ENCODE measurements at places on chromosomes 2 and 18.

- DNase-seq = no peak
Observed at GRCh38 chr2:12960671-12961070, 243.9 kb downstream of the TRIB2 start.

DNA sequence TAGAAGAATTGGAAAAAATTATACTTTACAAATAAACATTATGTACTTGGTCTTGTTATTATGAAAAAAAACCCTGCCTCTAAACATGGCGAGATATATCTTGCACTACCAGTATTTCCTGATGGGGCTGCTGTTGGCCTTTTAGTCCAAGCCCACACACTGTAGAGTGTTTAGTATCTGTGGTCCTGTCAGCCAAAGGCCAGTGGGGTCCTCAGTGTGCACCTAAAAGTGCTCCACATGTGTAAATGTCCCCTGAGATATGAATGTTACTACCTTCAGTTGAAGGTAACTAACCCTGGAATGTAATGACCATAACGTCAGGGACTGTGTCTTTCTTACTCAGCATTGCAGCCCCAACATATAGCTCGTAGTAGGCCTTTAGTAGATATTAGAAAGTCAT lies 71.1 kb upstream of the HK2 start:
- no peak for DNase-seq

DNA sequence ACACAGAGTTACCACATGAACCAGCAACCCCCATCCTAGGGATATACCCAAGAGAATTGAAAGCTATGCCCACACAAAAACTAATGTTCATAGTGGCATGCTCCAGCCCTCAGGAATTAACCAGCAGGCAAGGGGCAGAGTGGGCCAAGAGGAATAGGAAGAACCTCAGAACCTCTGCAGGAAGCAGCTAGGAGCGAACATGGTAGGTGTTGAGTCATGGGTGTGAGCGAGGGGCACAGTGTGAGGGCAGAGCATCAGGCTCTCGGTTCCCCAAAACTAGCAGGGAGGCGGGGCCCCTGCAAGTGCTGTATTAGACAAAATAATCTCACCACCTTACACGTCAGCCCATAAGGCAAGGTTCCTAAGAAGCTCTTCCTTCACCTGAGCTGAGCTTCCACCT lies 5.6 kb upstream of the RUFY4 start:
- no peak for DNase-seq

GRCh38 chr18:23237524-23238151 lies 102.4 kb downstream of the CABLES1 start:
- DNase-seq = peak; percentile 20

DNA sequence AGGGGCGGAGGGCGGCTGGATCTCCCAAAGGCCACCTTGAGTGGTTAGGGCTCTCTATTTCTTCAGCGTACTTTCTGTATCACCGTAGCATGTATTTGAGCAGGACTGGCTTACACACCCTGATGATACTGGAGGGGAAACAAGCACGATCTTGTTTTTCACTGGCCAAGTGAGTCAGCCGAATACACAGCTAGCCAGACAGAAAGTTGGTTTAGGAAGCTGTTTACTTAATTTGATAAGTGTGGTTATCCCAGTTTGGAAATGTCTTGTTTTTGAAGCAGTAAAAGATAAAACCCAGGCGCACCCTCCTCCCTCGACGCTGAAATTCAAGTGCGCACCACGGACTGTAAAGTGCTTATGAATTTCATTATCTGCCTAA lies 582 bp downstream of the RIOK3 start:
- DNase-seq = no peak

DNA sequence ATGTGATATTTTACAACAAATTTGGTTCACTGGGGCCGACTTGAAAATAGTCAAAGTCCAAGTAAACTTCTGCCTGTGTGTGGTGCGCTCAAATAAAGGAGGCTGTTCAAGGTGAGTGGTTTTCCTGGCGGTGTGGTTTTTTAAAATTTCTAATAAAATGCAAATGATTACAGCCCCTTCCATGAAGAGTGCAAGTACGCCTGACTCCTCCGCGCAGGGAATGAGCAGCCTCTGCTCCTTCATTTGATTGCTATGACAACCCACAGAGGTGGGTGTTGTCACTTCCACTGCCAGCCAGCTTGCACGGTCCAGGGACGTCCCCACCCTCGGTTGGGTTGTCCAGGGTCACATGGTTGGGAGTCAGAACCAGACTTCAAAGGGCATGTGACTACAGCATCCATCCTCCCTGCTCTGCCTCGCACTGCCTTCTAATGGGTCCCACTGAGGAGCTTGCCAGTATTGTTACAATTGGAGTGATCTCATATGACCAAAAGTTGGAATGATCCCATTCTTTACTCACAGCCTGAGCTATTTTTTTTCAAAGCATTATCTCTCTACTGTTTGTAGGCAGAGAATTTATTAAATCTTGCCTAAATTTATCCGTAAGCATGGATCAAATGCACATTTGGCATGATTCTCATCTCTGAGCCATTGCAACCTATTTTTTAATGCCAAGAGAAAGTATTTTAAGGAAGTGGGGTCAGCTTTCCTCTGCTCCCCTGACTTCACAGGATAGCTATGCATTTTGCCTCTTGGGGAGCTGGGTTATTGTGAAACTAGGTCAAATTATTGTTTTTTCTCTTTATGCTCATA lies 121.3 kb downstream of the AGAP1 start:
- no peak for DNase-seq

Data from activated CD8-positive, alpha-beta memory T cell treated with anti-CD3 and anti-CD28 coated beads, Interleukin-2, amount 50 U/mL, for 4 hours (primary cell).